ENCODE measurements at places on chromosomes 6 and 20. TPM values are rescaled to one million over a fixed set of nuclear protein-coding genes. Genes with fewer than 3 reads are reported as not detected.

DNA sequence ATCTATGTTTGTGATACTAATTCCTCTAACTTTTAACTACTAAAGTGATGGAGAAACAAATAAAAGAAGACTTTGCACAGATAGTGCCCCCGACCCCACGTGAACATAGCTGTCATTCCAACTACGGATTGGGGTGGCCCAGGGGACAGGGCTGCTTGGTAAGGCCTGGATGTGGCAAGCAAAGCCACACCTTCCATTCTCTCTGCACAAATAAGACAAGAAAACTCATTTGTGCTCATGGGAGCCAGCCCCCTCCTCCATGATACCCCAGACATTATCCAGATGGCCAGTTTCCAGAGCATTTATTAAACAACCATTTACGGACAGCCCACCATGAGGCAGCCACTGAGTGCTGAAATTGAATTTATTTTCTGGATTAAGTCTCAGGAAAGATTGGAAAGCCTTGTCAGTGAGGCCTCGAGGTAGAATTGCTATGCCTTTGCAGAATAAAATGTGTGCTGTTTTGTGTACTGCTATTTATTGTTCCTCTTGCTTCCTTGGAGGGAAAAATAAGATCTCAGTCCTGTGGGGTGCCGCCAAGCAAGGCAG, 151.2 kb downstream of the UNC5CL start:
- DNase-seq: no peak

Gene GFRAL
- not detected for total RNA-seq

GRCh38 chr6:146595972-146596731, 2.6 kb upstream of the ADGB start:
- DNase-seq: no peak

Gene PCSK2
- total RNA-seq: 1.3 TPM

GRCh38 chr20:50113420-50114224, 672 bp upstream of the UBE2V1 start:
- no peak for DNase-seq

Gene NMBR
- not detected for total RNA-seq

- DNase-seq: no peak
These were observed 75.0 kb downstream of the ELOVL4 start for GRCh38 chr6:79872303-79872702.

DNA sequence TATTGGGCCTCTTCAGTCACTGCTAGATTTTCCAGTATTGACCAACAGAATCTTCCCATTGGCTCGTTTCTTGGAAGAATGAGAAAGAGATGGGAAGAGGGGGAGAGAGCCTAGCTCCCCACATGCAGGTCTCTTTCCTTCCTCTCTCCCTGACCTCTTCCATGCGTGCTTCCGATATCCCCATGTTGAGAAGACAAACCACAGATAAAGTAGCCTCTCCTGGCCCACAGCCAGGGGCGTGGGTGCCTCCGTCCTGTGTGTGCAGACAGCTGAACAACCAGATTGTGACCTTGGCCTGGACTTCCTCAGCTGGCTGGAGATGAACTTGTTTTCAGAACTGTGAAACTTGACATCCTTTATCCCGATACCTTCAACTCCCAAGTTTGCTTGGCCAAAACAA, 71.0 kb downstream of the EDN3 start:
- no peak for DNase-seq

Gene HLA-DOB
- total RNA-seq: not detected

Gene CLIC5
- total RNA-seq: 312 TPM

DNA sequence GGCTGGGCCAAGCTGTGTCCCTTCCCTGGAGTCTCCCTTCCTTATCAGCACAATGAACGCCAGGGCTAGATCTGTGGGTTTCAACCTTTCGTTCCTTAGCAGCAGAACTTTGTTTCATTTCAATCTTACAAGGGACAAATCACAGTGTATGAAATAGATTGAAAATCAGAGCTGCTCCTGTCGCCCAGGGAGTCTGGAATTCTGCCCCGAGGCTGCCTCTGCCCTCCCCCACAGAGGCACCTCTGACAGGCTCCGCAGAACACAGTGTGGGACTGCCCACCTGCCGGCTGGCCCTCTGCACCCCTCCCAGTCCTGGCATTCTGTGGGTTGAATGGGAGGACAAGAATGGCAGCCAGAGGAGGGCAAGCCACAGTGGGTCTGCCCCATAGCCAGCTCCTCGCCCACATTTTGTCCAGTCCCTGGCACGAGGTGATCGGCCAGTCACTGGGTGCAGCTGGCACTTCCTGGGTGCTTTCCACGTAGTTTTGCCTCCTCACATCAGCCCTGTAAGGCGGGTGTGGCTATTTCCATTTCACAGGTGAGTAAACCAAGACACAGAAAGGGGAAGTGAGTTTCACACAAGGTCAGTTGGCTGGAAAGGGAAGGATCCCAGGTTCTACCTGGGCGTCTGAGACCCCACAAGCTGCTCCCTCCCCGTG, 26.1 kb downstream of the MANBAL start:
- no peak for DNase-seq

Gene COX4I2
- 7.1 TPM for total RNA-seq

All from Right ventricle myocardium inferior (tissue), 1 donor.